ENCODE measurements at places on chromosomes 1 and 21. TPM values are rescaled to one million over a fixed set of nuclear protein-coding genes. Genes with fewer than 3 reads are reported as not detected.

DNA sequence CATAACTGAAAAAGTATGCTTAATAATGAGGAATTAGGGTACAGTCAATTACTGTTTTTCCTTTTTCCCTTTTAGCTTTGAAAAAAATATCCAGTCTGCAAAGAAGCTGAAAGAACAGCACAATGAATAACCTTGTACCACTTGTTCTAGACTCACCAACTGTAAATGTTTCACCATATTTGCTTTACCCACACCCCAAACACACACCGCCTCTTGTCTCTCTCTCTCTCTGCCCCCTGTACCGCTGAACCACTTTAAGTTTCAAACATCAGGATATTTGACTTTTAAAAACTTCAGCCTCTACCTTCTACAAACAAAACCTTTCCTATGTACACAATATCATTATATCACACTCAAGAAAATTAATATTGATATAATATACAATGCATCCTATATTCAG, 197.1 kb downstream of the COP1 start:
- DNase-seq: no peak

- DNase-seq: peak; percentile 88
These were observed 5.3 kb upstream of the SRP9 start for GRCh38 chr1:225772323-225772768.

DNA sequence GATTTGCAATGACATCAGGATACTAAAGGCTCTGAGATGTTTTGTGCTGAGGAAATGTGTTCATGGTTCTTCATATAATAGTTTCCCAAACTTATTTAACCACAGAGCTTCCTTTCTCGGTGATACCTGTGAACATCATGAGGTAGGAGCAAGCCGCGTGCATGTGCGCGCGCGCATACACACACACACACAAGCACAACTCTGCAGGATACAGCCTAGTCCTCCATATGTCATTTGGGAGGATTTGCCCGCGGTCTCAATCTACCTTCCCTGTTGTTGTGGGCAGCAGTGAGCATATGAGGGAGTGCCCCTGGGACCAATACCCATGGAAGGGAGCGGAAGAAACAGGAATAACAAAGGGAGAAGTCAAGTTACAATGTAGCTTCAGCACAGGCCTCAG, 12.2 kb upstream of the TTC4 start:
- no peak for DNase-seq

DIRAS3 gene
- total RNA-seq: 2.2 TPM

- DNase-seq: no peak
These were observed 100.0 kb upstream of the SLC44A3 start for GRCh38 chr1:94719926-94720793.

DNA sequence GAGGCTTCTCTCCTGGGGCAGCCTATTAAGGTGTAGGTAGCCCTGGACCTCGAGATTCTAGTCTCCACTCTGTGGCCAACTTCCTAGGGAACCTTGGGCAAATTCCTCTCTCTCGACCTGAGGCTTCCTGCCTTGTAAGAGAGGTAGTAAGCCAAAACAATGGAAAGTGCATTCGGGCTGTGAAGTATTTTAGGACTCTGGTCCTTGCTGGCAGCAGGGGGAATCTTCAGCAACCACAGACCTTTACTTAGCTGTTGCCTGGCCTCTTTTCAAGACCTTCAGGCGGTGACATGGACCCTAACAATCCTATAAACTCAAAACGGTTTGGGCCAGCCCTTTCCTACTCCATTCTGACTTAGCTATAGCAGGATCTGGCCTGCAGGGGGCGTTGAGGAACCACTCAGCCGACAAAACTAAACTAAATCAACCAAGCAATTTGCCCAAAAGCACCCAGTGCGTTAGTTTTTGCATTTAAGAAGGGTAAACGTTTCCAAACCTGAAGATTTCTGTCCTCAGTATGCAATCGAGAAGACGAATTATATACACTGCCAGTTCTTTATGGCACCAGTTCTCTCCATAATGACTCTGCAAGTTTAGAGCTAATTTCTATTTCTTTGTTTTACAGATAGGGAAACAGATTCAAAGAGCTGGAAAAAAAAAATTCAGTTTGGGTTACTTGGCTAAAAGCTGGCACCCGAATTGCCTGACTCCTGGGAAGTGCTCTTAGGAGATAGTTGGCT, 10.9 kb upstream of the SESN2 start:
- peak; percentile 88 for DNase-seq

GJA8 gene
- not detected for total RNA-seq

DNA sequence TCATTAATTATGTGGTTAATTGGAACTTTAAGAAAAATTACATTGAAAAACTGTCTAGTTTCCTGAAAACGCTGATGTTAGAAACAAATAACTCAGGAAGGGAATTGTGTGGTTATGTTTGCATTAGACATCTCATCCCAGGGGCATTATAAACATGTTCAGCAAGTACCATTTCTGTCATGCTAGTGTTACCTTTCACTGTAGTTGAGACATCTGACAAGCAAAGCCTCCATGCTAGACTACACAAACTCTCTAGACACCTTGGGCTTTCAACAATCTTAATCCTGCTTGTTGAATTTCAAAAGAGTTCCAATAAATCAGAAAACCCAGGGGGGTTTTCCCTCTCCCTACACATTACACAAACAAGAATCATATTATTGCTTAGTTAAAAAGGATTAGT, 536.8 kb downstream of the KCNT2 start:
- DNase-seq: no peak

C8B gene
- total RNA-seq: not detected

PTPRF gene
- 180 TPM for total RNA-seq

FASLG gene
- total RNA-seq: 0.40 TPM

GRCh38 chr1:53410100-53410541, 49.1 kb upstream of the DMRTB1 start:
- no peak for DNase-seq

DNA sequence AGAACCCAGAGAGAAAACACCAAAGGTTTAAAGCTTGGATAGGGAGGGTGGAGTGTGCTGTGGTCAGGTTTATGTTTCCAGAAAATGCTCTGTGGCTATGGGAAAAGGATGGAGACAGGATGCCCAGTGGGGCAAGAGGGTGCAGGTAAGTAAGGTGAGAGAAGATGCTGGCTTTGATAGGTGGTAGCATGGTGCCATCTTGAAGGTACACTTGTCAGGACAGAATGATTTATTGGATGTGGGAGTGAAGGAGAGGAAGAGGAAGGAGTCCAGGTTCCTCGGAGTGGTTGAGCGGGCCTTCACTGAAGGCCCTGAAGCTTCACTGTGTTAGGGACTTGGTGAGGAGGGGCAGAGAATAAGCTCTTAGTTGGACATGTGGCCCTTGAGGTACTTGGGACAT, 3.6 kb downstream of the PTPRF start:
- no peak for DNase-seq

- no peak for DNase-seq
These were observed 13.6 kb upstream of the CDK11B start for GRCh38 chr1:1672181-1672965.

KRTAP19-2 gene
- not detected for total RNA-seq

GRCh38 chr1:17393230-17393629, 21.2 kb downstream of the PADI6 start:
- no peak for DNase-seq

GRCh38 chr1:13228343-13228781, 2.4 kb upstream of the PRAMEF18 start:
- DNase-seq: no peak

DNA sequence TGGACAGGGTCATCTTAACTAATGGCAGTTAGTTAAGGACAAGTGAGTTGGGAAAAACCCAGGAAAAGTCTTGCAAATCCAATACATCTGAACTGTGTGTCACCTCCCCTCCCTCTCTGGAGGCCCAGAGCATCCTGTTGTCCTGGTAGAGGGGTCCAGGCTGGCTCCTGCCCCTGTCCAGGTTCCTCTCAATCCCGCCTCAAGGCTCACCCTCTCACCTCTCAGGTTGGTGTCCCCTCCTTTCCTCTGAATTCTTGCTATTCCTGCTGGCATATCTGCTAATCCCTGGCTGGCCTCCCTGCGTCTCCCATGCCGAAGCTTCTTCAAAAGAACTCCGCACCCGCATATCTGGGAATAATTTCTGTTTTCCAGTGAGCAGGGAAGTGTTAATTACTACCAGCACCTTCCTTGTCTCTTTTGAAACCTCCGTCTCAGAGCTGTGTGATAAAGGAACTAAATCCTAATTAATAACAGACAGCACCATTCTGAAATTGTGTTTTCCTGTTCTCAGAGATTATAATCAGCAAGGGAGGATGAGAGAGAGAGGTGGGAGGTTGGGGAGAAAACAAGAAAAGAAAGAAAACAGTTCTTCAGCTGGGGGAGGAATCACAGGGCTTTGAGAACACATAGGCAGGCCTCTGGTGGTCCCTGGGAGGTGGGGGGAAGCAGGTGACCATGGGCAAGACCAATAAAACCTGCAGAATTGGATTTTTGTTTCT, 568.0 kb downstream of the PTPRU start:
- no peak for DNase-seq

GRCh38 chr1:227728892-227729143, 6.3 kb downstream of the JMJD4 start:
- no peak for DNase-seq

PTPN7 gene
- 2.5 TPM for total RNA-seq

DNA sequence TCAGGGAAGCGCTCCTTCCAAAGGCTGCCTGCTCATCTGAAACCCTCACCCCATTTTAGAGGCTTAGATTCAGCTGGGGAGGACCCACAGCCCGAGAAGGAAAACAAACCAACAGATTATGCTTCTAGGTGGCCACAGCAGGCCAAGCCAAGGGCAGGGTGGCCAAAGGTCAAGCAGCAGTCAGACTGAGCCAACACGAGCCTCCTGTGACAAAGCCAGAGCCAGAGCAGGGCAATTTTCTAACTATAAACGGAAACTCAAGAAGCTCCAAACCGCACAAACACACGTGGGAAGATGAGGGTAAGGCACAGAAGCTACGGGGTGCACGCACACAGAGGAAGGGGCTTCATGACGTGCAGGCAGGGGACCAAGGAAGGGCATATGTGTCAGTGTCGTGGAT, 64.1 kb downstream of the PLEKHA6 start:
- DNase-seq: no peak

- DNase-seq: no peak
These were observed 165.8 kb downstream of the CLEC20A start for GRCh38 chr1:178330848-178331497.

DNA sequence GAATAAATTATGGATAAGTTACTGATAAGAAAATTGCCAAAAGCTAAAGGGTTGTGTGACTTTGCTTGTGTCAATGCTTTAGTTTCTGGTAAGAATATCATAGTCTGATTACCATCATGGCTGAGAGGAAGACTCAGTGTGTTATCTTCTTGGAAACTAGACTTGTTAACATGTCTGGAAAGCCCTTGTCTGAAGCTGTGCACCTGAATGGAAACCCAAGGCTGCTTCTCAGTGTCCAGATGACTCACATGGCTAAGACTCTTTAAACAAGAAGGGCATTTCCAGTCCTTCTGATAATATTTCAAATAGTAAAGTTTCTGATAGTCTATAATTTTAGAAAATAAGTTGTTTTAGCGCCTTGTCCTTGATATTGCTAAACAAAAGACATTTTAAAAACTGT, 1092.7 kb downstream of the PLA2G4A start:
- no peak for DNase-seq

DNA sequence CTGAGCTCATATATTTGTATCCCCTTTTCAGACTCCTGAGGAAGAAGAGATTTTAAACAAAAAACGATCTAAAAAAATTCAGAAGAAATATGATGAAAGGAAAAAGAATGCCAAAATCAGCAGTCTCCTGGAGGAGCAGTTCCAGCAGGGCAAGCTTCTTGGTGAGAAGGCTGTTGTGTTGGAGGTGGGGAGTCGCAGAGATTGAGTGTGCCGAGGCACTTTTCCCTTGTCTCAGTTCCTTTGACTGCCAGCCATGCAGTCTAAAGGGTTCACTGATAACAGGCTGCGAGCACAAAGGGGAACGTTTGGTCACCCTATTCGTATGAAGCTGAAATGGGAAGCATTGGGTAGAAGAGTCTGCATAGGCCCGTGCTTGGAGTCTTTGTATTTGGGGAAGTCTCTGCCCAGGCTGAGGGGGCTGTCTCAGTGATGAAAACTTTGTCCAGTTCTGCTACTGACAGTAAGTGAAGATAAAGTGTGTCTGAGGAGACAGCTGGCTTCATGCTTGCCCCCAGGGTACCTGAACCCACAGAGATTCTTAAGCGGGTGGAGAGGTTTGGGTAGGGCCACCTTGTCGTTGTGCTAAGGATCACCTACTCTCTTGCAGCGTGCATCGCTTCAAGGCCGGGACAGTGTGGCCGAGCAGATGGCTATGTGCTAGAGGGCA, 2.8 kb downstream of the RPS8 start:
- DNase-seq: no peak

DNA sequence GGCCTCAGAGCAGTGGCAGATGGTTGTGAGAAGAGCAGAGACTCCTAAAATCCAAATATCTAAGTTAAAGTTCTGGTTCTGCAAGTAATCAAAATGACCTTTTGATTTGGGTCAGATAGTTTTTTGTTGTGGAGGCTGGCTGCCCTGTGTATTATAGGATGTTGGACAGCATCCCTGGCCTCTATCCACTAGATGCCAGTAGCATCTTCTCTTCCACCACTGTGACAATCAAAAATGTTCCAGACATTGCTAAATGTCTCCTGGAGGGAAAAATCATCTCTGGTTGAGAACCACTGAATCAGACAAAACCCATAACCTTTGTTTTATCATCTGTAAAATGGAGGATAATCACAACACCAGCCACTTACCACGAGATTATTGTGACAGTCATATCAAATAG, 5.9 kb upstream of the DPT start:
- DNase-seq: no peak

- no peak for DNase-seq
These were observed 9.0 kb downstream of the FAM20B start for GRCh38 chr1:179034720-179035119.

DNA sequence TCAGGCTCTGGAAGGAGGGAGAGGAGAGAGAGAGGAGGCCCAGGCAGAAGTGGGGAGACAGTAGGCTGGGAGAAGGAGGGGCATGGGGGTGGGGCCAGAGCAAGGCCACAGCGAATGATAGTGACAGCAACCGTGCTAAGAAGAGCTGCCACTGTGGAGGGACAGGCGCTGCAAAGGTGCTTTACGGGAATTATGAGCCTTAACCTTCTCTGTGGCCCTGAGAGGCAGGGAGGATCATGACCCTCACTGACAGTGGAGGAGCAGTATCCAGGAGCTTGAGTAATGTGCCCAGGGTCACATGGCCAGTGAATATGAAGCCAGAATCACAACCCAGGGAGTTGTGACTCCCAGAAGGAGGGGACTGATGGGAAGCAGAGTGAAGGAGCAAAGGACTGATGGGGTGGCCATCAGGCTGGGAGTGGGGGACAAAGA, 53.4 kb upstream of the RPL11 start:
- no peak for DNase-seq

KCNJ9 gene
- total RNA-seq: 0.18 TPM

PRPF38A gene
- total RNA-seq: 38.8 TPM
